ENCODE measurements at places on chromosomes 13 and 19. TPM values are rescaled to one million over a fixed set of nuclear protein-coding genes. Genes with fewer than 3 reads are reported as not detected.

DNA sequence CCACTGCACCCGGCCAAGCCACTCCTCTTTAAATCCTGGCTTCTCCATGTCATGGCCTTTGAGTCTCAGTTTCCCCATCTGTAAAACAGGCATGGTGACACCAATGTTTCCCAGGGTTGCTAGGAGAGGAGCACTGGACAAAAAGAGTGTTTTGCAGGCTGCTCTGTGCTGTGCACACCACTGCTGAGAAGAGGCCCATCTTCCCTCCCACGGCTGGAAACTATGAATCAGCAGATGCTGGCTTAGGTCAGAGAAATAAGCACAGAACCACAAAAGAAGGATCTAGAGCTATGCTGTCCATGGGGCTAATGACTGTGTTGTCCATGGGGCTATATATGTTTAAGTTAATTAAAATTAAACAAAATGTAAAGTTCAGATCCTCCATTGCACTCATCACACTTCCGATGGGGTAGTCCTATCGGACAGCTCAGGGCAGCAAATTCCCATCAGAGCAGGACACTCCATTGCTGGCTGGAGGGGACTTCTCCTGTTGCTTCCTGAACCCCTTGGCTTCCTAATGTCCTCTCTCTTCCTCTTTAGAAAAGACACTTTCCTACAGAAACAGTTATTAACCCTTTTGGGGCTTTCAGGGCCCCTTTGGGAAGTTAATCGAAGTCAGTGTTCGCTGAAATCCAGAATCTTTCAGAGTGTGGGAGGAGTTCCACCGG lies 37.1 kb downstream of the TSHZ3 start:
- DNase-seq = peak; percentile 43

GRCh38 chr19:58450856-58451357 lies 515 bp upstream of the ZNF324B start:
- DNase-seq = peak; percentile 44

GRCh38 chr13:33106656-33107360 lies 90.6 kb downstream of the KL start:
- DNase-seq = no peak

GRCh38 chr19:1286487-1287353 lies 1.0 kb downstream of the EFNA2 start:
- DNase-seq = no peak

DNA sequence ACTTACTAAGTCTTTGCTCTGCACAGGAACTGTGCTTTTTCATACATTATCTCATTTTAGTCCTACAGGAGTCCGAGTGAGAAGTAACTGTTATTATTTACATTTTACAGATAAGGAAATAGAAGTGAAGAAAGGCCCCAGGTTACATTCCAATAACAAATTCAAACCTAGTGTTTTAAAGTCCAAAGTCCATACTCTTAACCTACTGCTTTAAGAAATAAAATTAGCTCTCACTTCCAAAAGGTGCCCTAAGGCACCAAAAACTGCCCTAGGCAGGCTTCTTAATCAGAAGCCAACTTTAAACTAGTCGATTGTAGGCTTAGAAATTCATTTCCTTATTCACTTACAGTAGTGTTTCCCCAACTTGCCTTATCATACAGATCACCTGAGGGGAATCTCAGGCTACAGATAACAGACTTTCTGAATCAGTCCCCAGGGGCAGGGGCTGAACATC lies 555.9 kb downstream of the DIAPH3 start:
- no peak for DNase-seq

DNA sequence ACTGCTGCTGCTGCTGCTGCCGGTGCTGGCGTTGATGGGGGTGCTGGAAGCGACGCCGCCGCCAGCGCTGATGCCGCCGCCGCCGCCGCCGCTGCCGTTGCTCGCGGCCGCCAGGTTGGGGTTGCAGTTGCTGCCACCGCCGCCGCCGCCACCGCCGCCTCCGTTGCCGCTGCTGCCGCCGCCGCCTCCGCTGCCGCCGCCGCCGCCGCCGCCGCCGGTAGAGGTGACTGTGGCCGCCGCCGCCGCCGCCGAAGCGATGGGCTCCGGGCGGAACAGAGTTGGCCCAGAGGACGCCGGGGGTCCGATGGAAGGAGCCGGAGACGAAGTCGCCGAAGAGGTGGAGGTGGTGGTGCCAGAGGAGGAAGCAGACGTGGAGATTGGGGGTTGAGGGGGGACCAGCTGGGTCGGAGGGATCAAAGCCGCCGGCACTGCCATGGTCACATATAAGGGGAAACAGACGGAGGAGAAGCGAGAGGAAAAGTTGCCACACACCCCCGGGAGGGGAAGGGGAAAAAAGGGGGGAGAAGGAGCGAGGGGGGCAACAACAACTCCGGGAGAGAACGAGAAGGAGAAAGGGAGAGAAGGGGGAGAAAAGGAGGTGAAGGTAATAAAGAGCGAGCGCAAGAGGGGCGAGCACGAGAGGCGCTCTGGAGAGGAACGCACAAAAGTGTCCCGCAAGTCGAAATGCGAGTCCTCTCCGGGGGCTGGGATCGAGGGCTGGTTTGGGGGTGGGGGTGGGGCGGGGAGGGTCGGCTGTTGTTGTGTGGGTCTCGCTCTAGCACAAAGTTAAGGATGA lies 471 bp downstream of the DACH1 start:
- DNase-seq = peak; percentile 3

Gene C19orf85
- total RNA-seq = not detected

- no peak for DNase-seq
Observed at GRCh38 chr13:47813718-47814117, 187.4 kb downstream of the SUCLA2 start.

GRCh38 chr13:110664041-110664440 lies 41.9 kb downstream of the CARS2 start:
- DNase-seq = no peak

- DNase-seq = peak; percentile 3
Observed at GRCh38 chr13:91313103-91313502, 34.4 kb upstream of the MIR17HG start.

Gene POU4F1
- total RNA-seq = 1.8 TPM

Gene F7
- total RNA-seq = not detected

DNA sequence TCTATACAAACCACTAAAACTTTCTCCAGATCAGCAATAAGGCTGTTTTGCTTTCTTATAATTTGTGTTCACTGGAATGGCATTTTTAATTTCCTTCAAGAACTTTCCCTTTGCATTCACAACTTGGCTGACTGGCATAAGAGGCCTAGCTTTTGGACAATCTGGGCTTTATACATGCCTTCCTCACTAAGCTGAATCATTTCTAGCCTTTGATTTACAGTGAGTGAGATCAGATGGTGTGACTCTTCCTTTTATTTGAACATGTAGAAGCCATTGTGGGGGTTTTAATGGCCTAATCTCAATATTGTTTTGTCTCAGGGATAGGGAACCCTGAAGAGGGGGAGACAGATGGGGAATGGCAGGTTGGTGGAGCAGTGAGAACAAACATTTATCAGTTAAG lies 82.7 kb downstream of the FOXO1 start:
- no peak for DNase-seq

GRCh38 chr13:37202264-37202663 lies 96.8 kb upstream of the CSNK1A1L start:
- DNase-seq = peak; percentile 38

DNA sequence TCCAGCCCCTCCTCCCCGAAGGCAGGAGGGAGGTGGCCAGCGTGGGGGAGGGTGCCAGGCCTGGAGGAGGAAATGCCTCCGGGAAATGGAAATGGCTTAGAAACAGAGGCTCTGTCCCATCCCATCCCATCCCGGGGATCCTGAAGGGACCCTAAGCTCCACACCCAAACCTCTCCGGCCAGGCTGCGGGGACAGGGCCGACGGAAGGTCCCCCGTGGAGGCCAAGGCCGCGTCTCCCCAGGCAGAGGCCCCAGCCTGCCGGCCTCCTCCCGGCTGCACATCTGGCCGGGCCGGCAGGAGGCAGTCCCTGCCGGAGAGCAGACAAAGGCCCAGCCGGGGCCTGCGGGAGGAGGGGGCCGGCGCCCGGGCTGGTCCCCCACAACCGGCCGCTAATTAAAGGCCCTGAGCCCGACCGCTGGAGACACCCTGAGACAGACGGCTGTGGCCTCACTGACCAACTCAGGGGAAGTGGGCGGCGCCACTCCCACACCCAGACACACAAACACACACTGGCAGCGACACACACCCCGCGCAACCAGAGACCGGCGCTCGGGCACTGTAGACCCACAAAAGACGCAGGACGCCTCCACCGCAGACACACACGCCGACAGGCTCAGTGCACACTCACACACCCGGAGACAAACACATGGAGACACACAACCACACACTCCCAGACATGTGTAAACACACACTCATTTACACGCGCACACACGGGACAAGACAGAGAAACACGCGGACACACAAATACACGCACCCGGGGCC lies 1.1 kb downstream of the ADAMTS10 start:
- DNase-seq = peak; percentile 46

Gene ZNF628
- 13.9 TPM for total RNA-seq

DNA sequence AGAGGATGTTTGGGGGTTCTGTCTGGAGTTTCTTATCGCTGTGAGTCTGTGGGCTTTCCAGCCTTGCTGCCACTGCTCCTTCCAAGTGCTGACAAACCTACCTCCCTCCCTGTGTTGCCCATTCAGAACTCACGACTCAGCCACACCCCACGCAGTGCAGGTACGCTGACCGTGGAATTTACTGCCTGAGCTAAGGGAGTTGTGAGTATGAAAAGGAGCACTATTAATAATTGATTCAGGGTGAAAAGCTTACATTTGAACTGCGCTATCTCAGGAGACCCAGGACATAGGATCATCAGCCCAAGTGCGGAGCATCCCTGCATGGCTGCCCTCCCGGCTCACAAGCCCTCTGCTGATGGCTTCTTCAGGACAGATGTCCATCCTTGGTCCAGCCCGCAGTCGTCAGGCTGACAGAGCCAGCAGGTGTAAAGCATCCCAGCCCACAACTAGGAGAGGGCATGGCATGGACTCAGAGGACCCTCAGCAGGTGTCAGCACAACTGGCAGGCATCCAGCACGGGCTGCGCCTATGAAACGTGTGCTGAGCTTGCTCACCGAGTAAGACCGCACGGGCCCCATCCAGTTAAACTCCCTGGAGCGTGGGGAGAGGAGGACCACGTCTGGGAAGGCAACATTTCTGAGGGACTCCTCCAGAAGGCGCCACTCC lies 244.0 kb downstream of the COL4A1 start:
- DNase-seq = no peak

DNA sequence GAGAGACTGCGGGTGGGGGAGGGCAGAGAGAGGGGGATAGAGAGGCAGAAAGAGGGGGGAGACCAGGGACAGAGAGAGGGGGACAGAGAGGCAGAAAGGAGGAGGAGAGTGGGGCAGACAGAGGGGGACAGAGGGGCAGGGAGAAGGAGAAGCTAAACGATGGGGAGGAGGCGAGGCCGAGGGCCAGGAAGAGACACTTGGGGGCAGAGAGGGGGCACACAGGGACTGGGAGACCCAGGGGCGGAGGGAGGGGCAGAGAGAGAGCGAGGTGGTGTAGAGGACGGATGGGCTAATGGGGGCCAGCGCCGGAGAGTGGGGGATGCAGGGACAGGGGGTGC lies 666 bp downstream of the MEIS3 start:
- DNase-seq = no peak

- DNase-seq = no peak
Observed at GRCh38 chr19:41646589-41647204, 19.8 kb upstream of the CEACAM4 start.

- no peak for DNase-seq
Observed at GRCh38 chr19:28505134-28505533, 707.8 kb downstream of the UQCRFS1 start.

- no peak for DNase-seq
Observed at GRCh38 chr13:22009500-22009899, 338.6 kb downstream of the FGF9 start.

DNA sequence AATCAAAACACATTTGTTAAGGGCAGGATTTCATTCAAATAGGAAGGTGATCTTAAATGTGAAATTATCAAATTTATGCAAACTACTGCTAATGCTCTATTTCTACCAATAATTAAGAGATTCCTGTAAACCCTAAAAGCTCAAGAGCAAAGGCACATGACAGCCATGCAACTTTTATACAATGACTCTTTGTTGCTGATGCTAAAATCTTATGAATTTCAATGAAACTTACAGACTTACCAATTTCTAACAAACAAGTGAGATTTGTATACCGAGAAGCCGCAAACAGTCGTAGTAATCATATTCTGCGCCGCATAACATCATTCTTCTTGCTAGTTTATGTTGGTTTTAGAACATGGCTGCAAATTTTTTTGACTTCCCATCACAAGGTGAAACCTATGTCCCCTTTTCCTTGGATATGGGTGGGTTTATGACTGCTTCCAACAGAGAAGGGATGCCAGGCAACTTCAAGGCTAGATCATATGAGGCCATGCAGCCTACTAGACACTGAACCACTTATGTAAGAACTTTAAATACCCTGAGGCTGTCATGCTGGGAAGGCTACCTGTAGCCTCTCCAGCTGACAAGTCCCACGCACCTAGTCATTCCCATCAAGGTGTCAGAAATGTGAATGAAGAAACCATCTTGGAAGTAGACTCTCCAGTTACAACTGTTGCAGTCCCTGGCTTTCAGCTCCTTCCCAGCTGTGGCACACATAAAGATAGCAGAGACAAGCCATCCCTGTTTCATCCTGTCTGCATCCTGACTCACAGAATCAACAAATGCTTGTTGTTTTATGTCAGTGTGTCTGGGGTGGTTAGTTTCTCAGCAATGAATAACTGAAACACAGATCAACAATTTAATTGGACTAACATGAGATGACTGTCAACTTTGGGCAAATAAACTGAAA lies 42.0 kb downstream of the LNX2 start:
- DNase-seq = peak; percentile 39

DNA sequence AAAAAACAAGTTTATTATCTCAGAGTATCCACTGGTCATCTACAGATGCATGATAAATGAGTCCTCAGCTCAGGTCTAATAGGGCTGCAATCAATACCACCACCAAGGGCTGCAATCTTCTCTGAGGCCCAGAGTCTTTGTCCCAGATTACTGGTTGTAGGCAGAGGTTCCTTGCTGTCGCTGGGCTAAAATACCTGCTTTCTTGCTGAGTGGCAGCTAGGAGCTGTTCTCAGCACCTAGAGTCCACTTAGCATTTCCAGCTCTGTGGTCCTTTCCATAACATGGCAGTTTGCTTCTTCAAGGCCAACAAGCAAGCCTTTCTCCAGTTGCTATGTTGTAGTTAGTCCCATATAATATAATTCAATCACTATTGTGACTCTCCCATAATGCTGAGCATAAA lies 351.3 kb downstream of the SLITRK1 start:
- DNase-seq = no peak

- peak; percentile 75 for DNase-seq
Observed at GRCh38 chr19:1243768-1244692, 2.5 kb downstream of the ATP5F1D start.

DNA sequence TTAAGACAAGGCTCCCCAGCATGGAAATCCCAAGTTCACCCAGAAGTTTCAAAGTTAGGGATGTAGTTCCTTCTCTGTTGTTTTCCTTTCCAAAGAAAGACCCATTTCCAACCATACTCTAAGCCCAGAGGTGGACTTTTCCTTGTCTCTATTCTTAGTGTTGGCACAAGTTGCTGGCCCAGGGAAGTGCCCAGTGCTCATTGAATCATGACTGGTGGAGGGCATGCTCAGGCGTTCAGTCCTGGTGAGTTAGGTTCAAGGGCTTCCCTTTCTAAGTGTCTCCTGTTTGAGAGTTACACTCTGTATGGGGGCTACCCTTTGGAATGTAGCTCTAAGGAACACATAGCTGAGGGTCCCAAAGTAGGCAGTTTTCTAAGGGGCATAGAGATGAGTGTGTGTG lies 389.5 kb downstream of the KCNRG start:
- DNase-seq = no peak

- peak; percentile 53 for DNase-seq
Observed at GRCh38 chr19:45768655-45768983, 433 bp downstream of the SIX5 start.

Gene PIH1D1
- 115 TPM for total RNA-seq

Data from M059J (cell line).